Lung microvascular endothelial cell (primary cell): ENCODE measurements at places on chromosomes 3 and 15.
A peak's percentile ranks its signal among the peaks of the same experiment; 100 is the strongest.

GRCh38 chr15:92674347-92674746 lies 18.8 kb upstream of the FAM174B start:
- DNase-seq = no peak

DNA sequence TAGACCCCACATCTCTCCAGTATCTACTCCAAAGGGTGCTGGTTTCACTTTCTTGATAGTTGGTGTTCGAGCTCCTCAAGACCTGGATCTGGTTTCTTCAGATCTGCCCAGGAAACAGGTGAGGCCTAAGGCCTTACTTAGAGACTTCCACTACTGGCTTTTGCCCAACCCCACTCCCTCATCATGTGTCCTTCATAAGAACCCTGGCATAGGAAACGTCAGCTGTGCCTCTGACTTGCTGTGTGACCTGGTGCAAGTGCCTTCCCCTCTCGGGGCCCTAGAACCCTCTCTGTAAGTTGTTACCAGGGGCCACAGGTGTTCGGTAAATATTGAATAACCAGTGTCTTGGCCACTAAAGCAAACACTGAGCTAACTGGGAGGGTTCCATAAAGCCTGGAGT lies 3.9 kb downstream of the OXTR start:
- DNase-seq = no peak

GRCh38 chr3:186534113-186534669 lies 10.0 kb downstream of the CRYGS start:
- DNase-seq = no peak

DNA sequence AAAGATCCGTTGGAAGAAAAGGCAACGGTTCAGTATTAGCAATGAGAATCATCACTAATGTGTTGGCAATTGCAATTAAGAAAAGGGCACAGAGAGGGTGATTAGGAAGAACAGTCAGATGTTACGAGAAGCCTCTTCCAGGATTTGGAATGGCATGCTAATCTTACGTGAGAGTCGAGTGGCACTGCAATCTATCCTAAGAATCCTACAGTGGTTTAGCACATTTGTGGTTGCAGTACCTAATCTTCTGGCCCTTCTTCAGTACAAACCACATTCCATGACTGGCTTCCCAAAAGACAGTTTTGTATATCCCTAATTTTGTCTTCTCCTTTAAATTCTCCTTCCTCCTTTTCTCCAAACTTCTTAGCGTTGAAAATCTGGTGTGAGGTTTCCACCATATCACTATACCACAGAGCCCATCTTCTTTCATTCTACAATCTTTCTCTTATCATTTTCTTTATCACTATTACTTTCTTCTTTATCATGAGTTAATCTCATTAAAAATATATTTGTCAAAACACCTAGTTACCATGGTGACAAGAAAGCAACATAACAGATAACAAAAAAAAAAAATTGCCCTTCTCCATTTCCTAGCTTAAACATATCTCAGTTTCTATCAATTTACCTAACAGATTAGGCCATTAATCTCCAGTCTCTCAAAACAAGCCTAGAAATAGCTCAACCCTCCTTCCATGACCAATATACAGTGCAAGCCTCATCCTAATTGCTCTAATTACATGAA lies 60.1 kb downstream of the IGSF11 start:
- DNase-seq = no peak

- DNase-seq = no peak
Measured at GRCh38 chr3:127423856-127424765, 136.3 kb upstream of the PRR20G start.

GRCh38 chr3:57998366-57999283 lies 9.6 kb upstream of the FLNB start:
- no peak for DNase-seq

DNA sequence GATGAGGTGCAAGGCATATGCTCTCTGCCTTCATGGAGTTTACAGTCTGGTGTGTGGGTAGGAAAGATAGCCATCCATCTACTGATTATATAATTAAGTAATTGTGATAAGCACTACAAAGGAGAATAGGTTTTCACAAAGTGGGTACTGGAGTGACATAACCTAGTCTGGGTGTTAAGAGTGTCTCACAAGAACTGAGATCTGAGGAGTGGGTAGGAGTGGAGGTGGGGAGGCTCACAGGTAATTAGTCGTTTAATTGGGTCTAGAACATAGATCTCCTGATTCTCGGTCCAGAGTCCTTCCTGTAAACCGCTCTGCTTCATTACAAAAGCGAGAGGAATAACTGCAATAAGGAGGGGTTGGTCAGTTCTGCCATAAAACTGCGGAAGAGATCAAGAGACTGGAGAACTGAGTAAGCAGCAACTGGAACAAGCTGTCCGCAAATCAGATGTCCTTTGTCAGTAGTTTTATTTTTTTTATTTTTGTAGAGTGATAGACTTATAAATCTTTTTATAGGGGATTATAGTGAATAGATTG lies 2.2 kb downstream of the NEO1 start:
- DNase-seq = no peak

DNA sequence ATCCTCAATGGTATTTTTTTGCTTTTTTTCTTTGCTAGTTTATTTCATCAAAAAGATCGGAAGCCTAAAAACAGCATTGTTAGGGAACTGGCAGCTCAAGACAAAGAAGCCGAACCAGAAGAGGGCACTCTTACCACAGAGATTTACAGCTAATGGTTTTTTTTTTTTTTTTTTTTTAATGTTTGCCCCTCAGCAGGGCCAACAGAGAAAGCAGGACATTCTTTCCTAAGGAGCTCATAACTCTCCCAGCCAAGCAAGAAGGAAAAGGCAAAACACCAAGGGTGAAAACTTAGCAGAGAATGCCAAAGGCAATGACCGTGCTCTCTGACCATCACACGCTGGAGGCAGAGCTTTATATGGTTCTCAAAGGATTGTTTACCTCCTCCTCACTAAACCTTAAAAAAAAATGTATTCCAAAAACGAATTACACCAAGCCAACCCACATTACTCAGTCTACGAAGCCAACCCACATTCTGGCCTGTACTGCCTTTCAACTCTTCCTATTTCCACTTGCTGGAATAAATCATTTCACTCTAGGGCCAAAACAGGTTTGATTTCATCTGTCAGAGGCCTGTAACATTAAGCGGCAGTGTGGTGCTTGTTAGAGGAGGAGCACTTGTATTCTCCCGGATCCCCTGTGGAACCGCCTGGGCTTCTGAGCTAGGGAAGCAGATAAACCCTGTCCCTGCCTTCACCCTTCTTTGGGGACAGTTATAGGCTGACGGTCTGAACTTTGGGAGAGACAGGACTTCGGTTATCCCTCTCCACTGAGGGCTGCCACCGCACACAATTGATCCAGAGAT lies 35.6 kb upstream of the GYG1 start:
- peak; percentile 75 for DNase-seq

GRCh38 chr3:66989860-66990696 lies 8.0 kb upstream of the KBTBD8 start:
- DNase-seq = no peak

- no peak for DNase-seq
Measured at GRCh38 chr3:76293856-76294255, 508.5 kb upstream of the ZNF717 start.

GRCh38 chr3:198113206-198114053 lies 153.4 kb downstream of the LMLN start:
- peak; percentile 13 for DNase-seq

- no peak for DNase-seq
Measured at GRCh38 chr3:108406063-108406660, 104.2 kb downstream of the MYH15 start.

- no peak for DNase-seq
Measured at GRCh38 chr15:93829115-93829870, 402.1 kb upstream of the MCTP2 start.

- no peak for DNase-seq
Measured at GRCh38 chr3:47299381-47300318, 16.9 kb downstream of the KLHL18 start.

GRCh38 chr3:46730819-46731218 lies 13.2 kb upstream of the PRSS50 start:
- DNase-seq = no peak

- peak; percentile 82 for DNase-seq
Measured at GRCh38 chr15:57866149-57866736, 159.7 kb downstream of the POLR2M start.

GRCh38 chr3:144948711-144949110 lies 977.1 kb downstream of the DIPK2A start:
- DNase-seq = no peak

DNA sequence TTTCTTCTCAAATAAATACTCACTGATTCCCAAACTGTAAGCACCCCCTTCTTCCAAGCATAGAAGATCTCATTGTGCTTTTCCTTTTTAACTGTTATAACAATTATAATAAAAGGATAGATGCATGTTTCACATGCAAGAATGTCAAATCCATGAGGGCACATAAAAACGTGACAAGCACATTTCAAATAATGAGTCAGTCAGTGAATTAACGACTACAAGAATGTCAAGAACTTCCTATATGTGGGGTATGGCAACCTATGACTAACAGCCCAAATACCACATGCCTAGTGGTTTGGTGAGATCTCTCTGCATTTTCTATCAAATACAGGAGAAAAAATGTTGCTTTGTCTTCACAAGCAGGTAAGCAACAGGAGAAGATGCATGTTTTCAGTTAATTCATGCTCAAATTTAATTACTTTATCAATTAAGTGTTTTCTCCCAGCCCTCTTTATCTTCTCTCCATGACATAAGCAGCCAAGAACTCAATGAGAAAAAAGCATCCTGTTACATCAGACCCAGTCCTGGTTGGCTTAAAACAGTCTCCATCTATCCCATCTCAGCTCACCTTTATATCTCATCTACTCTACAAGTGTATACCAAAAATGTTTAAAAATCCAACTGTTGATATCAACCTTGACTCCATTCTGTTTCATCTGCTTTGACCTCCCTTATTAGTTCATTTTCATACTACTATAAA lies 181.5 kb upstream of the LMCD1 start:
- peak; percentile 41 for DNase-seq

GRCh38 chr3:193680220-193680619 lies 87.2 kb downstream of the OPA1 start:
- DNase-seq = no peak

DNA sequence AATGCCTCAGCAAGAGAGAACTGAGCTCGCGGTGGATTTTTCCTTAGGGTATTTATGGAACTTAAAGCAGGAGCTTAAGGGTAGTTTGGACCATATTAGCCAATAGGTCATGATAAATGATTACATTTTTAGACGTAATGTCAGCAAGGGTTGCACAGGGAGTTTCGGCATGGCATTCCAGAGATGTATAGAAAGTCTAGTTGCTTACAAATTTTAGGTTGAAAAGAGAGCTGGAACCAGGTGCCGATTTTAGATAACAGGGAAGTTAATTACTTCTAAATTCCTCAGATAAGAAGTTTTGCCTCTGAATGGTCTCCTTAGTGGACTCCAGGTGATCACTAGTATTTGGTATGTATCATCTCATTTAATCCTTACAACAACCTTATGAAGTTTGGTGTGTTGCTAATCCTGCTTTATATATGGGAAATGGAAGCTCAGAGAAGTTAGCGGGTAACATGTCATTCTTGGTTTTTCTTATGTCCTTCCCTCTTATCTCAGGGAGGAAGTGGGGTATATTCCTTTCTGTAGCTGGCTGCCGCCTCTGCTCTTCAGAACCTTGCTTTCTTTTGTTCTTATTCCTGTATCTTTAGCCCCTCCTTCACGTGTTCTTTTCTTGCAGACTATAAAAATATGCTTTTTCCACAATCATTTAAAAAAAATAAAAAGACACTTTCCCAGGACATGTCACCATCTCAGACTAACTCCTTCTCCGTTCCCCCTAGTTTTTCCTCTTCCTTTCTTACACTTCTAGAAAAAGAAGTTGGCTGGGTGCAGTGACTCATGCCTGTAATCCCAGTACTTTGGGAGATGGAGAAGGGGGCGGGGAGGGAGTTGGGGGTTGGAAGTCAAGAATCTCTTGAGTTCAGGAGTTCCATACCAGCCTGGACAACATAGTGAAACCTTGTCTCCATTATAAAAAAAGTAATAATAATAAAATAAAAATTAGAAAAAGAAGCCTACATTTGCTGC lies 25.7 kb downstream of the IQGAP1 start:
- DNase-seq = peak; percentile 52

DNA sequence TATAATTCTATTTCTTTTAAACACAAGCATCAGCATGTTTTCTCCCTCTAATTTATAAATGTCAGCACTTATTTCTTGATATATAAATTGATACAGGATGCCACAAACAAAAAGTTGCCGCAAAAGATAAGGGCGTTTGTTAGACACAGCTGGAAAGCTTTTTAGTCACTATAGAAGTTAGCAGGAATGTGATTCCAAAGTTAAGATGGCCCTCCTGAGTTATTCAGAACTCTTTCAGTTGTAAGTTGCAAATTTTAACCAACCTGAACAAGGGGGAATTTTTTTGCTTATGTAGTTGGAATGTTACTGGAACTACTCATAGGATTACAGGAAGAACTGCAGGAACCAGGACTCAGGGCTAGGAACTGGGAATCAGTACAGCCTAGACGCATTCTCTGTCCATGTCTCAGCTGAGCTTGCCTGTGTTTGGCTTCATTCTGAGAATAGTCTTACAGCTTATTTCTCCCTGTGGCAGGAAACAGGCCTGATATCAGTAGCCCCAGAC lies 166.3 kb downstream of the VGLL4 start:
- DNase-seq = peak; percentile 52

- no peak for DNase-seq
Measured at GRCh38 chr3:11371747-11372146, 99.5 kb downstream of the ATG7 start.

DNA sequence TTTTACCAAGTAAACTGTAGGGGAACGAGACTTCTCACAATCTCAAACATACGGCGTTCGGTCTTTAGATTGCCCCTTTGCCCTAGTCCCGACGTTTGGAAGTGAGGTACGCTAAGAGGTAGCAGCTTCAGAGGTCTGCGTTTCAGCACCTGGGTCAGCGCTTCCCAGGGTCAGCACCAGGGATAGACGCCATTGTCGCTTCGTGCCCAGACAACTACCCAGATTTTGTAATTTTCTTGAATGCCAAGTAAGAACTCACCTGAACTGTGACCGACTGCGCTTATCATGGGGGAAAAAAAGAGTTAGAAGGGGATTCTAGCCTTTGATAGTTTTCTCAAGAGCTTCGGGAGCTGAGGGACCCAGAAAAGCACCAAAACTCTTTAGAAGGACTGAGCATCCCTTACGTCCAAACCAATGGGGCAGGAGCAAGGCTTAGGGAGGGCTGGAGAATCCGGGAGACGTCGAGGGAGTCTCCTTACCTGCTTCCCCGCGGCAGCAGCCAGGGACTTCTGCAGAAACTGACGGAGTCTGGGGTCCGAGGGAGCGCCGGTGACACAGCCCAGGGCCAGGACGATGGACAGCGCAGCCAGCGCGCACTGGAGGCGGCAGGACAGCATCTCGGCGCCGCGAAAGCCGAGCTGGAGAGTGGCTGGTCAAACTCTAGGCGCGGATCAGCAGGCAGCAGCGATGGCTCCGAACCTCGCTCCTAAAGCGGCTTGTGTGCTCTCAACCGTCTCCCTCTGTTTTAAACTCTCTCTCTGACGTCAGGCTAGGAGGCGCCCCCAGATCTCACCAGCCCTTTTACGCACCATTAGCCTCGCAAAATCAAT lies at the start of gene SST:
Gene SST, minus strand, starts transcription at position 720 of the 830 bp plus-strand sequence. Its CDS starts 103 bp downstream, at position 617.
- DNase-seq = peak; percentile 57

GRCh38 chr3:169112153-169112892 lies 551.2 kb downstream of the MECOM start:
- DNase-seq = peak; percentile 95

DNA sequence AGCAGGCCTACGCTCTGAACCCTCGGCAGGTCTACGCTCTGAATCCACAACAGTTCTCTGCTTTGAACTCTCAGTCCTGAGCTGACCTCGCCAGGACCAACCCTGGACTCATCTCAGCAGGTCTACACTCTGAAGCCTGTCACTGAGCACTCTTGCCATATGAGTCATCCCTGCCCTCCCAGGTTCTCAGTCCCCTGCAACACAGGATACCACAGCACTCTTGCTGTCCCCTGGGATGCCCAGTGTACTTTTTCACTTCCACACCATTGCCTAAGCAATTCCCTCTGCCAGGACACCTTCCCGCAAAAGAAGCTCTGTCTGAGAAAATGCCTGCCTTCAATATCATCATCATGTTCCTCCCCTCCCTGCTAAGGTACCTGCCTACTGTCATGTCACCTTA lies 42.0 kb downstream of the NUP210 start:
- no peak for DNase-seq
